ENCODE measurements at places on chromosomes 1 and 21.

DNA sequence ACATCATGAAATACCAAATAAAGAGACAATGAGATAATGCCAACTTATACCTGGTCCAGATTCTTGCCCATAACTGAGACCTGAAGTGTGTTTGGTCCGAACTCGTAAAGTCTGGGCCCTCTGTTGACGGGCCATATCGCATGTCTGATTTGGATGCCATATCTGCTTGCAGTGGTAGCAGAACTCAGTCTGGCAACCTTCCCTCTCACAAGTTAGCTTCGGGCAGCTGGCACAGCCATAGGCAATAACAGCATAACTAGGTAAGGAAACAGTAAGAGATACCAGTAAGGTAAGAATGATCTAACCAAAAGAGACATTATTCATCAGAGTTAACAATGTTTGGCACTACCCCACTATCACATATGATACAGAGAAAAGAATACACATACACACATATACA lies 15.1 kb downstream of the RNF19B start:
- no peak for DNase-seq

DNA sequence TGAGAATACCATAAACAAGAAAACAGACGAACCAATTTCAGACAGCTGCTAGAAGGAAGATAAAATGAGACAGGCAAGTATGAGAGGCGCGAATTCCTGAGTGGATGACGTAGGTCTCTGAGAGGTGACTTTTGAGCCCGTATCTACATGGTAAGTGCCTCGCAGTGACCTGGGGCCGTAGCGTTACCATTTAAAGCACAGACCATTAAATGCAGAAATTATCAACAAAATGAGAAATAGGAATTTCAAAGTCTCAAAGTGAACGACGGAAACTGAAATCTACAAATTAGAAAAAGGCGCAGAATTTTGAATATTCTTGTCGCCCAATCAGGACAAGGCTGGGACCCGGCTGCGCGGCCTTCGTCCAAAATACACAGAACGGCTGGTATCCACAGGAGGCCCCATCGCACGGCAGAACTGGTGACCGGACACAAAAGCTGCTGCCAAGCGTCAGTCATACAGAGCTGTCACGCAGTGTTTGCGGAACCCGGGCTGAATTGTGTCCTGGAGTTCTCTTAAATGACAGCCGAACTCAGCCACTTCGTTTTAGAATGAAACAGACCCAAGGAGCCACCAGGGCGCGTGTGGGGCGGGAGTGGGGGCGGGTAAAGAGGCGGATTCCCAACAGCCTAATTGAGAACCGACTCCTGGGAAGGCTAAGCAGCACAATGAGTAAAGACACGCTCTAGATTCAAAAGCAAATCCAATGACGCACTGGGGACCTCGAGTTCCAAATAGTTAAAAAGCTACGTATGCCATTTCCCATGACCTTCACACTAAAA lies 13.8 kb upstream of the BOLA1 start:
- peak; percentile 64 for DNase-seq

- no peak for DNase-seq
Observed at GRCh38 chr1:199685369-199685768, 342.1 kb upstream of the NR5A2 start.

- DNase-seq, result no peak
Observed at GRCh38 chr1:223394242-223394641, 1.0 kb downstream of the CCDC185 start.

DNA sequence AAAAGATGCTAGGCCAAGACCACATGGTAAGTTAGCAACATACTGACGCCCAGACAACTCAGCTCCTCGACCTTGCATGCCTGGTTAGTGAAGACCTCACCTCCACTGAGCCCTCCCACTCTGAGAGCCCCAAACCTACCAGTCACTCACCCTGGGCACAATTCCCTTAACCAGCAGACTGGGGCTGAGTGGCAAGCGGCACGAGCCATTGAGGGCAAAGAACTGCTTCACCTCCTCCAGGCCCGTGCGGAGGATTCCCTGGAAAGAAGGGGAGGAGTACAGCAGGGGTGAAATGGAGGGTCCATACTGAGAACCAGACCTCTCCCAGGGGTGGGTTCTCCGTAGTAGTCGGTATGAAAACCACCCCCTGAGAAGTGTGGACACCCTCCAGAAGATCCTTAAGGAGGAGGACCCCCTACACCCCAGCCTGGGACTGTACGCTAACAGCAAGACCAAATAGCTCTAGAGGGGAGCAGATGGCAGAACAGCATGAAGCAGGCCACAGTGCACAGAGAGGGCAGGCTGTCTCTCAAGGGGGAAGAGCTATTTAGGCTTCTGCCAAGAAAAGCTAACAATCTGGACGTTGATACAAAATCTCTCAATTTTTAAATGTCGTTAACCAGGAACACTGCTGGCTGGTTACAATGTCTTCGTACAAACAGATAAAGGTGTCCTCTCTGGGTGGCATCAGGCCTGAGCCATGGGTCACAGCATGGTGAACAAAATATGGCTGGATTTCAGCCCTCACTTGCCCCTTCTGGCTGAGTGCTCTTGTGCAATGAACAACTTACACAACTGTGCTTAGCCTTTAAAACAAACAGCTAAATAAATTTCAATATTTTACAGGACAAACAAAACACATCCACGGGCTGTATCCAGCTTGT lies 31.0 kb upstream of the PPP1R15B start:
- DNase-seq, result no peak

- peak; percentile 9 for DNase-seq
Observed at GRCh38 chr1:185281245-185281644, 35.8 kb downstream of the IVNS1ABP start.

DNA sequence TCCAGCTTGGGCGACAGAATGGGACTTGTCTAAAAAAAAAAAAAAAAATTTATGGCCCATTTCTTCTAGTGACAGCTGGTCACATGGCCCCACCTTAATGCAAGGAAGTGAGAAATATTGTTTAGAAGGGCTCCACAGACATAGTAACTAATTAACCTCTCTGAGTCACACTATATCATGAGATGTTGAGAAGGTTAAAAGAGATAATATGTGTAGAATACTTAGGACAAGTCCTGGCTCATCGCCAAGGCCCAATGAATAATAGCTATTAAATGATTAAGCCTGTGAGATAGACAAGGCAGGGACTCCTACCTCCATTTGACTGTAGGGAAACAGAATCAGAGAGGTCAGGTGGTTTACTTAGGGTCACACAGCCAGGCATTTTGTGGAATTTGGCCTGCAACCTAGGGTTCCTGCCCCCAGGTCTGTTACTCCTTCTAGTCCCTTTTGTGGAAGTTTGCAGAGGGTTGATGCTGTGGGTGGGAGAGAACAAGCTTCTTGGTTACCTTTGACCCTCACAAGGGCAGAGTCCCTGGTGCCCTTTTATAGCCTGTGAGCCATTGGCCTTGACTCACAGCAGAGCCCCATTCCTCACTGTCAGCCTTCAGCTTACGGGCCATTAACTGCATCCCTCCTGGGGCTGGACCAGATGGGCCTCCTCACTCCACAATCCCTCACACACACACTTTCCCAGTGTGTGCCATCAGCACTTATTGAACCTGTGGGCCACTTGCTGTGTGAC lies 48.5 kb downstream of the OPRD1 start:
- no peak for DNase-seq

- DNase-seq, result no peak
Observed at GRCh38 chr1:226609836-226610455, 61.4 kb downstream of the STUM start.

- no peak for DNase-seq
Observed at GRCh38 chr1:178548108-178548507, 35.2 kb downstream of the TEX35 start.

DNA sequence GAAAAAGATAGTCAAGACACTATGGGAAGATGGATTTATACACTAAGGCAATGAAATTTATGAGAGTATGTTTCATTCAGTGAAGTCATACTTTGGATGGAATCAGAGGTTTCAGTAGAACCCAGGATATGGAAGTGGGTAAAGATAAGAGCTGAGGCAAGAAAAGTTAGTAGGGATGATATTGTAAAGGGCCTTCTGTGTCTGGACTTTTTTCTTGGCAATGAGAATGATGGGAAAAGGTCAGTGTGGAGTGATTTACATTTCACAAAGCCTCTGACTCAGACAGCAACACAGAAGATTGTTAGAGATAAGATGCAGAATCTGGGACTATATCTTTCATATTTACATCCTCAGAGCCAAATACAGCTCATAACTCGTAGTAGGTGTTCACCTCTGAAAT lies 32.1 kb downstream of the SH3BGR start:
- no peak for DNase-seq

GRCh38 chr1:33349081-33349759 lies 28.3 kb upstream of the A3GALT2 start:
- peak; percentile 30 for DNase-seq

- DNase-seq, result no peak
Observed at GRCh38 chr1:183583466-183583865, 6.8 kb downstream of the NCF2 start.

GRCh38 chr1:175129644-175129996 lies 62.0 kb downstream of the TNN start:
- no peak for DNase-seq

DNA sequence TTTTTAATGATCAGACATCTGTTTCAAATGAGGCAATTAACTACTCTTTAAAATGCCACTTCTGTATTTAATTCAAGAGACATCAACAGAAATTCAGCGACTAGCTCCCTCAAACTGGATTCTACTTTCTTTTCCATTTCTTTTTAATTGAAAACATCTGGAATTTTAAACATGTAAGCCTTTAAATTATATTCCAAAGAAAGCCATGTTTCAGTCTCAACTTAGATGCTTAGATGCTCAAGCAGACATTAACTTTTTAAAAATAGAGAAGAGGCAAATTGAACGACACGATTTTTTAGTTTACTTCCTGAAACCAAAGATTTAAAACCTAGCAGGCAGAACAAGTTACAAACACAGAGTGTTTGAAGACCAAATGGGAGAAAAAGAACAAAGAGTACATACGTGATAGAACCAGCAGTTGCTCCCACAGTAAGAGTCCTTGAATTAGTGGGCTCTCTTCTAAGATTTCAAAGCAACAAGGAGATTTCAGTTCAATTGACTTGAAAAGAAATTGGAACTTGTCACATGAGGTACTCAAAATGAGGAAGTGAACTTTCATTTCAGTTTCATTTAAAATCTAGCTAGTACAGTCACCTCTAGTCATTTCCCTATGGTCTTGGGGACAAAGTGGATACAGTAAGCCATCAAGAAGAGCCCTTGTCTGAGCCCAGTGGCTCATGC lies at the start of gene CTSS:
Gene CTSS, minus strand, starts transcription at position 483 of the 681 bp plus-strand sequence. CDS start 1,015 bp downstream, outside the sequence.
- DNase-seq, result peak; percentile 37

DNA sequence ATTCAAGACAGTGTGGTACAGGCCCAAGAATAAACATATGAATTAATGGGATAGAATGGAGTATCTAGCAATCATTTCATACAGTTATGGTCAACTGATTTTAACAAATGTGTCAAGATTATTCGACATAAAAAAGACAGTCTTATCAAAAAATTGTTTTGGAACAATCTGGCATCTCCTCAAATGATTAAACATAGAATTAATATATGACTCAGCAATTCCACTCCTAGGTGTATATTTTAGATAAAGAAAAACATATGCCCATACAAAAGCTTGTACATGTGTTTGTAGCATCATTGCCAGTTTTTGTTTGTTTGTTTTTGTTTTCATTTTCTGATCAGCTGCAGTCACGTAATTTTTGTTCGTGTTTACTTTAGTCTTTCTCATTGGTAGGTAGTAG lies 1188.3 kb downstream of the BRINP3 start:
- DNase-seq, result no peak

GRCh38 chr21:27134516-27134915 lies 167.6 kb upstream of the ADAMTS5 start:
- no peak for DNase-seq

DNA sequence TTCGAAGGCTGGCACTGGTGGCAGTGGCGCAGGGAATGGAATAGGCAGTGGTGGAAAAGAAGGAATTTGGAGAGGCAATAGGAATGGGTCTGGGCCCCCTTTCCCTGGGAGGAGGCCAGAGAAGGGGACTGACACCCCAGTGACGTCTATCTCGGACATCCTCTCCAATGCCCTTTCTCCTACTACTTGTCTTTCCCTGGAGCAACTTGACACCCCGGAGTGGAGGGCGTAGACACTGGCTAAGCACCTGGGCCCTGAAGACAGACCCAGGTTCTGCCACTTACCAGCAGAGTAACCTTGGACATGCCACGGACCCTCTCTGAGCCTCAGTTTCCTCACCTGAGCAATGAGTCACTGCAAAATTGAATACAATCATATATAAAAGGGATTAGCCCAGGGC lies 86.8 kb downstream of the CAMK2N1 start:
- DNase-seq, result no peak

DNA sequence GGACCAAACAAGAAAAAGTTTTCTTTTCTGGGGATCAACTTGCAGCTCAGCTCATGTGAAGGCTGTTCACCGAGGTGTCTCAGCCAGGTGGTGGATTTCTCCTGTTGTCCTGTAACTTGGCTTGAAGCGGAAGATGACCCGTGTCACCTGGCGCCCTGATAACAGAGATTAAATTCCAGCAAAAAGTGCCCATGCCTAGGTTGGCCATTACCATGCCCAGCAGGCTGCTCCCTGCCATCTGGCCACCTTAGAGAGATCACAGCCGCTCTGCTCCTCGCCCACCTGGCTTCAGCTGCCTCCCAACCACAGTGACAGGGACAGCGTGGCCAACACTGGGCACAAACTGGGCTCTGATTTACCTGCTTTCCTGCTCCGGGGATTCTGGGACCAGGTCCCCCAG lies 149.5 kb downstream of the ZBTB18 start:
- DNase-seq, result no peak

GRCh38 chr1:35448344-35448801 lies 108.8 kb downstream of the KIAA0319L start:
- DNase-seq, result no peak

DNA sequence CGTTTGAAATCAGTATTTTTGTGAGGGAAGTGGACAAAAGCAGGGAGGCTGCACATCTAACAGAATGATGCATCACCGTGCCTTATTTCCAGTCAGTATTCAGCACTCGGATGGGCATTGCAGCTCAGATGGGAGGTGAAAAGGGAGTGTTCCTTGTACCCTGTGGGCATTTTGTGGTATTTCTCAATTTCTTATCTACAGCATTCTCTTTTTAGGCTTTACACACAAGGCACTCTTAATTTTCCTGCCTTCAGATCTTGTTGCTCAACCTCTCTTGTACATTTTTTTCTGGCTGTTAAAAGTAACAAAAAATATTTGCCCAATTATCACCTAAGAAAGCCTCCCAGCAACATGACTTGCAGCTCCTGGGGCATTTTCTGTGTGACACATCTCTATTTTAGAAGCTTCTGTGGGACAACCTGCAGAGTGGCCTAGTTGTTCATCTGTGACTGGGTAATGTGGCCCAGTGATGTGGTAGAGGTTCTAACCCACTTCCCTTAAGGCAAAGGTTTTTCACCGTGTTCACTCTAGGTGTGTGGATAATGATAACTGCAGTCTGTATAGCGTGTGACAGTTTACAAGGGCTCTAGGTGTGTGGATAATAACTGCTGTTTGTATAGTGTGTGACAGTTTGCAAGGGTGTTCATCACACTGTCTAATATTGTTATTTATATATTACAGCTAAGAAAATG lies 257.2 kb downstream of the PTGER3 start:
- no peak for DNase-seq

GRCh38 chr21:43728154-43728466 lies 9.2 kb downstream of the PDXK start:
- no peak for DNase-seq

All from stimulated activated naive CD4-positive, alpha-beta T cell (primary cell).